ENCODE measurements at places on chromosomes 13 and 19.

DNA sequence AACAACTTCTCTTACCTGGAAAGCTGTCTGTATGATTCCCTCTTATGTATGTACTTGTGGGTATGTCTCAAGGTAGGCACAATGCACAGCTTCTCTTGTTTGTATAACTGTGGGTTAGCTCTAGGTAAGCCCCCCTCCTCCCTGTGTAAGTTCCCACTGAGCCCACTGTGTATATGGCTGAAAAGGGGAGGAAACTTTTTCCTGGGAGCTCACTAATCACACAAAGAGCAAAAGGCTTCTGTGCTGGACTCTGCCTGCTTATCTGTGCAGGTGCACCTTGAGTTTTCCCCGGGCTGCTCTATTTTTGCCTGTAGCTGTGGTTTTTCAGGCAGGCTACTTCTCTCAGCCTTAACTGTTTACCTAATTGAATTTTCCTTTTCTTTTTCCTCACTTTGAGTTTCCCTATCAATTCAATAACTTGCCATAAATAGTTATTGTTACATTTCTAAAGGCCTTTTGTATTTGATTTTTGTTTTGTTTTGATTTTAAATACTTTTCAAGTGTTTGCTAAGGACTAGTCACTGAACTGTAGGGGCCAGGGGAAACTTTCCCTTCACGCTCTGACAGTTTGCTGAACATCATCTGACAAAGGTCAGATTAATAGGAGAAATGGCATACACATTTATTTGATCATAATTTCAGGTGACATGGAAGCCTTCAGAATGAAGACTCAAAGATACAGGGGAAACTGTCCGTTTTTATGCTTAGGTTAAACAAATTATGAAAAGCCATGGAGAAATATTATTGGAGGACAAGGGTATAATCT is 423.5 kb upstream of the ATXN8OS start:
- no peak for DNase-seq

GRCh38 chr19:31233295-31233800 is 115.9 kb downstream of the TSHZ3 start:
- DNase-seq, result no peak

GRCh38 chr13:27302643-27303262 is 32.1 kb downstream of the RASL11A start:
- no peak for DNase-seq

DNA sequence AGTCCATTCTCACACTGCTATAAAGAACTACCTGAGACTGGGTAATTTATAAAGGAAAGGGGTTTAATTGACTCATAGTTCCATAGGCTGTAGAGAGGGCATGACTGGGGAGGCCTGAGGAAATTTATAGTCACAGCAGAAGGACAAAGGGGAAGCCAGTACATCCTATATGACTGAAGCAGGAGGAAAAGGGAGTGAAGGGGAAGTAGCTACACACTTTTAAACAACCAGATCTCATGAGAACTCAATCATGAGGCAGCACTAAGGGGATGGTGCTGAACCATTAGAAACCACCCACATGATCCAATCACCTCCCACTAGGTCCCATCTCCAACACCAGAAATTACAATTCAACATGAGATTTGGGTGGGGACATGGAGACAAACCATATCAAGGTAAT is 209.1 kb downstream of the DIAPH3 start:
- DNase-seq, result no peak

DNA sequence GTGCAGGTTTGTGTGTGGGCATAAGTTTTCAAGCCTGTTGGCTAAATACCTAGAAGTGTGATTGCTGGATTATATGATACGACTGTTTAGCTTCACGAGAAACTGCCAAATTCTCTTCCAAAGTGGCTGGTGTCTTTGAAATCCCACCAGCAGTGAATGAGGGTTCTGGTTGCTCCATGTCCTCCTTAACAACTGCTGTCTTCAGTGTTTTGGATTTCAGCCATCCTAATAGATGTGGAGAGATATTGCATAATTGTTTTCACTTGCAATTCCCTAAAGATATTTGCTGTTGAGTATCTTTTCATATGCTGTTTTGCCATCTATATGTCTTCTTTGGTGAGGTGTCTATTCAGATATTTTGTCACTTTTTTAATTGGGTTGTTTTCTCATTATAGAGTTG is 390.5 kb downstream of the ZNF536 start:
- no peak for DNase-seq

DNA sequence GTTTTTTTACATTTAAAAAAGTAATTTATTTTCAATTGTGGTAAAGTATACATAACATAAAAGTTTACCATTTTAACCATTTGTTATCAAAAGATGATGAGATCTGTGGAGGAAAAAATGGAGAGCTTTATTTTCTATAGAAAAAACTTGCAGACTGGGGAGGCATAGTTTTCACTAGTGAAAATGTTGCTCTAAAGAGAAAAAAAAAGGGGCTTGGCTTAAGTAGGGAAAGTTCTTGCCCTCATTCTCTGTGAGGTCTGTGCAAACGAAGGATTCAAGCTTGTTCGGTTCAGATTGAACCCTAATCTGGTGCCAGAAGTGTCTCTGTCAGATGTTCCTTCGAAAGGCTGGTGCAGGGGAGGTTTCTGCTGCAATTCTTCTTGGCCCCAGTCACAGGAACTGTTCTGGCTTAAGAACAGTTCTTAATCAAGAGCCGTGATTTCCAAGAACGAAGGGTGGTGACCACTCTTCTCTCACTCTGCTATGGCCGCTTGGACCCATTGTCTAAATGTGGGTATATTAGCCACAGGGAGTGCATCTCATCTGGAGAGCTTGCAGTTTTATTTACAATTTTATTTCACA is 42.1 kb downstream of the PCCA start:
- DNase-seq, result no peak
